ENCODE measurements at places on chromosomes 3 and 15. TPM values are rescaled to one million over a fixed set of nuclear protein-coding genes. Genes with fewer than 3 reads are reported as not detected.

The CHCHD4 gene
- 19.2 TPM for total RNA-seq

The RPL39L gene
- 22.5 TPM for total RNA-seq

The PTH1R gene
- total RNA-seq: not detected

- no peak for DNase-seq
These were observed 37.5 kb downstream of the GAP43 start for GRCh38 chr3:115660646-115661337.

GRCh38 chr3:167941234-167941995, 154.3 kb downstream of the GOLIM4 start:
- DNase-seq: no peak

GRCh38 chr3:130606336-130606735, 89.4 kb downstream of the COL6A6 start:
- DNase-seq: no peak

GRCh38 chr3:172592898-172593669, 69.9 kb upstream of the TNFSF10 start:
- peak; percentile 53 for DNase-seq

DNA sequence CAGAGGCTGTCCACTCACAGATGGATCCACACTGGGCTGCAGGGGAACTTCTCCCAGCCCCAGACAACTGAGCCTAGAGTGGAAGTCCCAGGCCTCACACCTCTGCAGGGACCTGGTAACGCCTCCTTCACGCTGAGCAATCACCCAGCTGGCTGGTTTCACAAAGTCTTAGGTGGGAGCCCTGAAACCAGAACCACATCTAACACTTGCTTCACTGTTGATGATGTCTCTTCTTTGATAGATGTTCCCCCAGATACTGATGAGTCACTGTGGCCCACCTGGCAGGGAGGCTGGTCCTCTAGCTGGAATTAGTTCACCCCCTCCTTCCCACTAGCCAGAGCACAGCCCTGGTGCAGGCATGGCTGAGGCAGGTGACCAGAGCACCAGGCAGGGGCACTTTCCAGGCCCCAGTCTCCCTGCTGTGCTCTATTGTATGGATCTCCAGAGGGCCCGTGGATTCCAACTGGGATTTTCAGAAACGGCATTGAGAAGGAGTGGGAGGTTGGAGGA, 33.5 kb downstream of the MYL3 start:
- DNase-seq: peak; percentile 46

DNA sequence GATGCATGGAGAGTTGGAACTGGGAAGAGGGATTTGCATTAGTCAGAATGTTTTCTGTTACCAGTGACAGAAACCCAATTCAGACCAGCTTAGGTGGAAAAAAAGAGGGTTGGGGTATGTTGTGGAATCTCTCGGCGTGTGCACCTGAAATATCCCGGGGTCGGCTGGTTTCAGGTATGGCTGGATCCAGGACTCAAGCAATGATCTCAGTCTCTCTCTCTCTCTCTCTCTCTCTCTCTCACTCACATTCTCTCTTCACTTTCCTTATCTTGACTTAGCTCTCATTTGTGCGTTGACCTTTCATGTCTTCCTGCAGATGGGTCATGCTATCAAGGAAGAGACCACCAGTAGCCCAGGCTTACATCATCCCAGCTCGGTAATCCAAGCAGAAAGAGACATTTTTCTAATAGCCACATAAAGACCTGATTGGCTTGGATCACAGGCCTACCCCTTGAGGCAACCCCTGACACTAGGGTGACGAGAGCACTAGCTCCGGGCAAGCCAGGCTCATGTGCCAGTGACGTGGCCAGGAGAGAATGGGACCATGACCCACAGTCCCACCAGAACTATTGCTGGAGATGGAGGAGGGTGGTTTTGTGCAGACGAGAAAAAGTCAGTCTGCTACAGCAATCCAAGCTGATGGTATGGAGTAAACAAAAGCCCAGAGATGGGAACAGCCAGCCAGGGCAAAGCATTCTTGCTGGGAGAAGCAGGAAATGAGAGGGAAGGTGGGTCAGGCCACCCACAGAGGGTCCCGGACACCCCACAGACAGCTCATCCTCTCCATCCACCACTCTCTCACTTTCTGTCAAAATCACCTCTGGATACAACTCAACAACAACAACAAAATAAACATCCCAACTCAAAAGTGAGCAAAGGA, 91.7 kb downstream of the CHSY1 start:
- DNase-seq: no peak

All from activated CD4-positive, alpha-beta memory T cell treated with anti-CD3 and anti-CD28 coated beads for 36 hours (primary cell).